Epithelial cell of prostate (primary cell): ENCODE measurements at places on chromosomes 6 and 20.

GRCh38 chr6:144197919-144198318 is 47.6 kb downstream of the STX11 start:
- DNase-seq = no peak

- no peak for DNase-seq
Measured at GRCh38 chr6:10411131-10411970, 3.5 kb downstream of the TFAP2A start.

DNA sequence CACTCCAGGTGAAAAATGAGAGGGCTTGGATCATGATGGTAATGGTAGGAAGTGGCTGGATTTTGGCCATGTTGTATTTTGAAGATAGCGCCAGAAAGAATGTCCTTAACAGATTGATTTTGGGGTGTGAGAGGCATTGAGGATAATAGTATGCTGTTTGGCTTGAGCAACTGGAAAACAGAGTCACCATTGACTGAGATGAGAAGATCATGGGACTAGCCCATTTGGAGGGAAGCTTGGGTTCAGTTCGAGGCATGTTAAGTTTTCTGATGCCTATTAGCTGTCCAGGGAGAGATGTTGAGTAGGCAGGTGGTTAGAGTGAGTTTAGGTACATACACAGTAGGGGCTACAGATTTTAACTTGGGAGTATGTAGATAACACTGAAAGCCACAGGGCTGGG is 23.3 kb downstream of the PLCG1 start:
- no peak for DNase-seq

- DNase-seq = no peak
Measured at GRCh38 chr6:27230758-27231111, 16.8 kb upstream of the PRSS16 start.

DNA sequence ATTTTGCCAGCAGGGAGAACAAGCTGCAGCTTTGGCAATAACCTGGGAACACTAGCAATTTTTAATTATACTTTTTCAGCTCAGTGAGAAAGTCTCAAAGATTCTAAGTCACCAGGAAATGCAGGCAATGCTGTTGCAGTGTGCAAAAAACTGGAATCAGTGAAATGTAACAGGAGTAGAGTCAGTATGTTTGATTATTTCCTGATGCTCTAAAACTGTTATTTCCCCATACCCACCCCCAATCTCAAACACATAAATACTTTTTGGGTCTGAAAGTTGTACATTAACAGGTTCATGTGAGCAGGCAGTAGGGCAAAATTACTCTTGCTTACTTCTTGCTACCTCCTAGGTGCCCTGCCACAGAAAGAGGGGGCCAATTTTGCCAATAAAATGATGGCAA is 65.4 kb upstream of the BEND6 start:
- no peak for DNase-seq

DNA sequence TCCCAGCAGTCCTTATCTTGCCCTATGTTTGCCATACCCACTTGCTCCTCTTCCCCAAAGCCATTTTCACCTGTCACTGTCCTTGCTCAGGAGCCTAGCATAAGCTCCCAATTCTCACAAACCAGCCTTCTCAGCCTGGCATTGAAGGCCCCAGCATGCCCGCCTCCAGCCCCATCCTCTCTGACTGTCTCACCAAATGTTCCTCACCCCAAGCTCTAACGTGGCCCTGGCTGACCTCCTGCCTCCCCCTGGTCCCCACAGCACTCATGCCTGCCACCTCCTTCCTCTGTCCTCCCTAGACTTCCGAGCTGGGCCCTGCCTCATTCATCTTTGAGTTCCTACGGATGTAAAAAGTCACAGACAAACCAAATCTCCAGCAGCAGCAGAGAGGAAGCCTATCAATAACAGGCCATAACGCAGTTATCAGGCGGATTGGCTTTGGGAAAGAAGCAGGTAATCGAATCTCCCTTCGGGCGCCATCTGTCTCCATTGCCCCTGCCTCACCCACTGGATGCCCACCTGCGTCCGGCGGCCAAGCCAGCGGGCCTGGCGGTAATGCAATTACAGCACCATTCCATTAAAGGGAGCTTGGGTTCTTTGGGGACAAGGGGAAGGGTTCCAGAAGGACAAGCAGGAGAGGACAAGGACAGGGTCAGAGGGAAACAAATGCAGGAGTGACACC is 104.4 kb downstream of the MRPL14 start:
- no peak for DNase-seq

- DNase-seq = no peak
Measured at GRCh38 chr6:19964115-19964514, 126.9 kb downstream of the ID4 start.

DNA sequence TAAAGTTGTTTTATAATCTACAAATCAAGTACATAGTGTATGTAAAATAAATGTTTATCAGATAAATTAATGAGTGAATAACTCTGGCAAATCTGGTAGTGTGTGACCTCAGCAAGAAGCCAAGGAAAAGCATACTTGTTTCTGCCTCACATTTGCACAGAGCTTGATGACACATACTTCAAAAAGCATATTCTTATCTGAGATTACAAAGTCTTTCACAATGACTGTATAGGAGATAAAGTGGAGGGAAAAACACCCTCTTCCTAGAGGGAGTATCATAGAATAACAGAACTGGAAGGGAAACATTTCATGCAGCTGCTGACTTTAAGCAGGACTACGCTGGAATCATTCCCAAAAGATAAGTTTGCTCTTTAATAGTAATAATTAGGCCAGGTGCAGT is 28.1 kb upstream of the AKAP7 start:
- DNase-seq = no peak

GRCh38 chr20:9025011-9025410 is 43.9 kb upstream of the PLCB4 start:
- DNase-seq = no peak

GRCh38 chr20:63382551-63383300 is 21.6 kb upstream of the CHRNA4 start:
- no peak for DNase-seq

DNA sequence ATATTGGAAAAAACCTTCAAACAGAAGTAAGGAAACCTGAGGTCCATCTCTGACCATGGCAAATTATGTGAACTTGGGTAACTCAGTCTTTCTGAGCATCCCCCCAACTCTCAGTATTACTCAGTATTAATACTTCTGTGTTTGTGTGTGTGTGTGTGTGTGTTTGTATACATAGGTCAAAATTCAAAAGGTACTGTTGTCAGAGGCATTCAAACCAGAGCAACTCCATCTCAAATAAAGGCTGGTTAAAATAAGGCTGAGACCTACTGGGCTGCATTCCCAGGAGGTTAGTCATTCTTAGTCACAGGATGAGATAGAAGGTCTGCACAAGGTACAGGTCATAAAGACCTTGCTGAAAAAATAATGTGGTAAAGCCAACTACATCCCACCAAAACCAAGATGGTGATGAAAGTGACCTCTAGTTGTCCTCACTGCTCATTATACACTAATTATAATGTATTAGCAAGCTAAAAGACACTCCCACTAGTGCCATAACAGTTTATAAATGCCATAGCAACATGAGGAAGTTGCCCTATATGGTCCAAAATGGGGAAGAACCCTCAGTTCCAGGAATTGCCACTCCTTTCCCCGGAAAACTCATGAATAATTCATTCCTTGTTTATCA is 33.3 kb upstream of the SLC22A16 start:
- no peak for DNase-seq

DNA sequence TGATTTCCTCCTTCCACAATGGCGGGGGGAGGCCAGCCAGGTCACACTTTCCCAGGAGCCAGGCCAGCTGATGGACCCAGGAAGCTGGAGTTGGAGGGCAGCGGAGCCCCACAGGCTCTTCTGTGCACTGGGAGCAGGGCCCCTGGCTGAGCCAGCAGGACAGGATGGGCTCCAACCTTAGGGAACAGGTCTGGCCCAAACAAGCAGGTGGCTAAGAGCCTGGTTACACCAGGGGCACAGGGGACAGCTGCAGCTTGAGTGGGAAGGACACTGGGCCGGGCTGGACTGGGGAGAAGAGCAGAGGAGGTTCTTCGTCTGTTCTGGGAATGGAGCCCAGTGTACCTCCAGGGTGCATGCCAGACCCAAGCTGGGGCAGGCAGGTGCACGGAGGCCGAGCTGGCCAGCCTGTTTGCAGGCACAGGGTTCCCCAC is 102.3 kb downstream of the DLL1 start:
- DNase-seq = no peak

DNA sequence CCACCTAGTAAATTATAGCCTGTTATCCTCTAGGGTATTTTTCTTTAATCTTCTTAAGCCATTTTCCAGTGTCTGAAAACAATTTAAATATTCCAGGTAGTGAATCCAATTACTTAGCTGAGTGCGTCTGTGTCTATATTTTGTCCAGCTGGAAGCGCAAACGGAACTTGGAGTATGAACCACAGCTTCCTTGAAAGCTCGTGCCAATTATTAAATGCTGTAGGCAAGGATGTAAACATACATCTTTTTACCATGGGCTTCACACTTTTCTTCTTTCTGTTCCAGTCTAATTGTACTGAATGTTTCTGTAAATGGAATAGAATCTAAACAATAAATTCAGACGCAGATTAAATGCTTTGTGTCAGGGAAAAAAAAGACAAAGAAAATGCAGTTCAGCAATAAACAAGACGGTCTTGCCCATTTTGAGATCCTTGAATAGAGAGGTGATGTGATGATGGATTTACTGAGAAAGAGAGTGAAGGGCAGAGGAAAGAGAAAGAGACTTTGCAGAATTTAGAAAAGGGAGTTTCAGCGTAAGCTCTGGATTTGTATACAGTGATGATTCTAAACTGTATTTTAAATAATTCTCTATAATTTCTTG is 1.9 kb downstream of the PLCB1 start:
- no peak for DNase-seq

- DNase-seq = no peak
Measured at GRCh38 chr6:54403096-54403495, 94.9 kb downstream of the TINAG start.

DNA sequence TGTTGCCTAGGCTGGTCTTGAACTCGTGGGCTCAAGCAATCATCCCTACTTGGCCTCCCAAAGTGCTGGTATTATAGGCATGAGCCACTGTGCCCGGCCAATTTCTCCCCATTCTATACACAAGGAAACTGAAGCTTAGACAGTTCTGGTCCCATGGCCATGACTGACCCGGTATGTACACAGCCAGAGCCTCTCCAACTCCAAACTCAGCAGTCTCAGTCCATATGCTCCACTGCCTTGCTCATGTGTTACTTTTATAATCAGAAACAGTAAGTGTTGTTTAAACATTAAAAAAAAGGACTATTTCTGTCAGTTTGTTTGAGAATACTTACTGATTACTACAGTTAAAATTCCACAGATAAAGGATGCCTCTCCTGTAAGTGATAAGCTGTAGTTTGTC is 50.6 kb downstream of the RNF24 start:
- DNase-seq = no peak

DNA sequence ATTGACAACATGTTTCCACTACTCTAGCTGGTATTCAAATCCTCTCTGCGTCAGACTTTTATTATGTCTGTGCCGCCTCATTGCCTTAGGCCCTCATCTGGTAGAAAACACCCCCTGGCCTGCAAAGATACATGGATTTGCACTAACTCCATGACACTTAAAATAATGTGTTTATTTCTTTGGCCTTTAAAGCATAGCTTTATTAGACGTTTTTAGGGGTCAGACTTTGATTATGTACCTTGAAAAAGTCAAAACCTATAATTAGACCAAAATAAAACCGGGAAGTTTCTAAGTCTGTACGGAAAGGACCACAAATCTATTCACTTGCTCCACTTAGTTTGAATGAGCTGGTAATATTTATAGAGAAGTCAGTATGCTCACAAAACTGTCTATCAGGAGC is 357.9 kb upstream of the NOX3 start:
- DNase-seq = no peak

DNA sequence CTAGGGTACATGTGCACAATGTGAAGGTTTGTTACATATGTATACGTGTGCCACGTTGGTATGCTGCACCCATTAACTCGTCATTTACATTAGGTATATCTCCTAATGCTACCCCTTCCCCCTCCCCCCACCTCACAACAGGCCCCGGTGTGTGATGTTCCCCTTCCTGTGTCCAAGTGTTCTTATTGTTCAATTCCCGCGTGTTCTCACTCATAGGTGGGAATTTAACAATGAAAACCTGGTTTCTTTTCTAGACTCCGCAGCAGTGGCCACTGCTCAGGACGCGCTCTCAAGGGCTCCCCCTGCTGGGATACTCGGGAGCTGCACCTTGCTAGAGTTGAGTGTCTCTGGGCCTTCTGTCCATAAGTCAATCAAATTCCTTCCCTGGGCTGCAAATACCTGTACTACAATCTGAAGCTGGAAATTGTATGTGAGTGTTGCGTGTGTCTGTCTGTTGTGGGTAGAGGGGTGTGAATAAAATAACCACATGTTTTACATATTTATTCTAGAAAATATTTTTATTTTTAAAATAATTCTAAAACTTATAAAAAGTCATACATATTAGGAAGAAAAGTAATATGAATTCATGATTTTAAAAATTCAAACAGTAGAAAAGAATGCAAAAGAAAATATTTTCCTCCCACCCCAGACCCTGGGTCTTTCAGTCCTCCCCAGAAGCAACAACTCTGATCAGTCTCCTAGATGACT is 8.2 kb upstream of the CEP250 start:
- no peak for DNase-seq

GRCh38 chr20:51084593-51085377 is 61.9 kb upstream of the KCNG1 start:
- no peak for DNase-seq

- DNase-seq = no peak
Measured at GRCh38 chr20:18077157-18077556, 19.4 kb upstream of the OVOL2 start.

DNA sequence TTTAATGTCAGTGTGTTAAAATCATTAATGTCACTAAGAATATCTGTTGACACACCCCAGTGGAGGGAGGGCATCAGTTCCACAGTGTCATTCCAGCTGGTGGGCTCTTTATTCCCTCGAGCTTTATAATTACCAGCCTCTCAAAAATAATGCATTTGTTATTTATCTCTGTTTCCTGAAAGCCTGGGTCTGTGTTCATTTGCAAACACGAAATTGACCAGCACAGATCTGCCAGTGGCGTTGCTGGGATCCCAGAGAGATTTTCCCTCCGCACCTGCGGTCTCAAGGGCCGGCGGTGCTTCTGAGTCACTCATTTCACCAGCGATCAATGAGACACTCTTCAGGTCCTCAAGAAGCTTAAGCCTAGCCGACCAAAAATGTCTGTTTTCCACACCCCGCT is 5.7 kb upstream of the PYGB start:
- no peak for DNase-seq

DNA sequence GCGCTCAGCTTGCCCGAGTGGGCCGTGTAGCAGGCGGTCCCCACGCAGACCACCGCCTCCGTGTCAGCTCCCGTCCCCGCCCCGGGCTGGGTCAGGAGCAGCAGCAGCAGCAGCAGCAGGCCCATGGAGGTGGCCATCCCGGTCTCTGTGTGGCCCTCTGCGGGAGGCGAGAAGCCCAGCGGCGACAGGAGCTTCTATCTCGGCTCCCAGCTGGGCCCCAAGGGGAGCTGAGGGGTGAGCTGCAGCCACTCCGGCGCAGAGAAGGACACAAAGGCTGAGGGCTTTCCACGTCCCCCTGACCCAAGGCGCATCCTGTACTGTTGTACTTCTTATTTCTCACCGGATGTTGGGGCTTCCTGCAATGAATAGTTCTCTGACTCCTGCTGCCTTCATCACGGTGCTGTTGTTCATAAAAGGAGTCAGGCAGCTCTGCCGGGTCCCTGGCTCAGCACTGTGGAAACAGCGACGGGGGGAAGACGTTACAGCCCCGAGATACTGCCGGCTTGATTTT is at the start of gene CD93:
TSS of gene CD93 (minus strand) at position 269 of the 511 bp plus-strand sequence. CDS start at position 137, 132 bp downstream.
- no peak for DNase-seq

- DNase-seq = no peak
Measured at GRCh38 chr6:91874971-91875370, 1288.1 kb upstream of the MAP3K7 start.

GRCh38 chr20:49753133-49753532 is 39.5 kb upstream of the B4GALT5 start:
- DNase-seq = no peak
